Epithelial cell of alveolus of lung (primary cell): ENCODE measurements at places on chromosomes 16 and 17. TPM values are rescaled to one million over a fixed set of nuclear protein-coding genes. Genes with fewer than 3 reads are reported as not detected.

Gene ZNF598
- total RNA-seq, result 33.7 and 41.0 TPM in 2 replicates

Gene CDH3
- 6.2 and 23.1 TPM in 2 replicates for total RNA-seq

Gene TBC1D3E
- total RNA-seq, result not detected in 2 replicates

Gene RNF157
- total RNA-seq, result 1.0 and 2.1 TPM in 2 replicates

Gene CCR7
- 0.72 TPM in 1 of 2 replicates, not detected in the other for total RNA-seq

Gene SNAI3
- total RNA-seq, result 0.26 TPM in 1 of 2 replicates, not detected in the other

Gene CRYBA1
- total RNA-seq, result not detected in 2 replicates

Gene AATK
- 0.08 and 0.13 TPM in 2 replicates for total RNA-seq

Gene IRF8
- 0.52 TPM in 1 of 2 replicates, not detected in the other for total RNA-seq

Gene LRRC37B
- total RNA-seq, result 3.4 and 8.9 TPM in 2 replicates

Gene TMIGD1
- not detected in 2 replicates for total RNA-seq

Gene CCL11
- 0.13 TPM in 1 of 2 replicates, not detected in the other for total RNA-seq

Gene ENDOV
- 9.8 and 21.2 TPM in 2 replicates for total RNA-seq

Gene UBE2G1
- 48.4 and 63.7 TPM in 2 replicates for total RNA-seq

Gene ABCC12
- total RNA-seq, result not detected in 2 replicates

Gene IL17C
- total RNA-seq, result 1.3 TPM in 1 of 2 replicates, not detected in the other

Gene IL32
- total RNA-seq, result 5.3 and 123 TPM in 2 replicates

Gene OR3A3
- total RNA-seq, result not detected in 2 replicates

Gene FOXF1
- total RNA-seq, result 47.2 and 95.3 TPM in 2 replicates

Gene TNFRSF17
- total RNA-seq, result not detected in 2 replicates

Gene SLC38A10
- total RNA-seq, result 81.5 and 96.6 TPM in 2 replicates

Gene CLEC10A
- total RNA-seq, result not detected in 2 replicates

Gene RTN4RL1
- 0.13 and 0.24 TPM in 2 replicates for total RNA-seq

Gene RND2
- total RNA-seq, result 0.65 and 0.80 TPM in 2 replicates

Gene SPDYE4
- not detected in 2 replicates for total RNA-seq

Gene KRTAP1-5
- total RNA-seq, result 10.1 TPM in 1 of 2 replicates, not detected in the other

Gene CACNG5
- total RNA-seq, result not detected in 2 replicates

Gene AGRP
- total RNA-seq, result not detected in 2 replicates

Gene MEAK7
- 9.6 and 18.4 TPM in 2 replicates for total RNA-seq

Gene GPR139
- not detected in 2 replicates for total RNA-seq

Gene MT1M
- total RNA-seq, result 10.9 and 12.5 TPM in 2 replicates

Gene TEX14
- total RNA-seq, result under 0.01 TPM in 1 of 2 replicates, not detected in the other

Gene ARMC7
- total RNA-seq, result 2.5 and 13.3 TPM in 2 replicates

Gene MYH8
- 0.88 TPM in 1 of 2 replicates, not detected in the other for total RNA-seq

Gene NME2
- total RNA-seq, result 673 and 883 TPM in 2 replicates

Gene RASD1
- 2.5 and 3.4 TPM in 2 replicates for total RNA-seq

Gene OSGIN1
- total RNA-seq, result 3.2 and 4.1 TPM in 2 replicates

Gene ZSCAN10
- not detected in 2 replicates for total RNA-seq

Gene NDRG4
- 18.7 and 28.7 TPM in 2 replicates for total RNA-seq

Gene CSH2
- not detected in 2 replicates for total RNA-seq

Gene SHISA9
- total RNA-seq, result not detected in 2 replicates

Gene CCDC144A
- 0.39 and 1.0 TPM in 2 replicates for total RNA-seq

Gene HOXB2
- 28.7 and 38.7 TPM in 2 replicates for total RNA-seq

Gene ACSM2A
- not detected in 2 replicates for total RNA-seq

Gene C17orf78
- not detected in 2 replicates for total RNA-seq

Gene WNT9B
- not detected in 2 replicates for total RNA-seq

Gene CBFA2T3
- not detected in 2 replicates for total RNA-seq

Gene KRT32
- total RNA-seq, result 0.13 TPM in 1 of 2 replicates, not detected in the other

Gene MAP2K6
- total RNA-seq, result 2.2 and 2.5 TPM in 2 replicates

Gene CARD14
- total RNA-seq, result 0.16 TPM in 1 of 2 replicates, not detected in the other

Gene C17orf50
- total RNA-seq, result not detected in 2 replicates
